ENCODE measurements at places on chromosomes 3 and 15.

- no peak for DNase-seq
Measured at GRCh38 chr3:4656059-4656458, 162.9 kb downstream of the ITPR1 start.

GRCh38 chr3:15436246-15436645 is 8.8 kb downstream of the EAF1 start:
- no peak for DNase-seq

GRCh38 chr15:51924156-51925068 is 47.2 kb downstream of the LEO1 start:
- DNase-seq, result no peak

DNA sequence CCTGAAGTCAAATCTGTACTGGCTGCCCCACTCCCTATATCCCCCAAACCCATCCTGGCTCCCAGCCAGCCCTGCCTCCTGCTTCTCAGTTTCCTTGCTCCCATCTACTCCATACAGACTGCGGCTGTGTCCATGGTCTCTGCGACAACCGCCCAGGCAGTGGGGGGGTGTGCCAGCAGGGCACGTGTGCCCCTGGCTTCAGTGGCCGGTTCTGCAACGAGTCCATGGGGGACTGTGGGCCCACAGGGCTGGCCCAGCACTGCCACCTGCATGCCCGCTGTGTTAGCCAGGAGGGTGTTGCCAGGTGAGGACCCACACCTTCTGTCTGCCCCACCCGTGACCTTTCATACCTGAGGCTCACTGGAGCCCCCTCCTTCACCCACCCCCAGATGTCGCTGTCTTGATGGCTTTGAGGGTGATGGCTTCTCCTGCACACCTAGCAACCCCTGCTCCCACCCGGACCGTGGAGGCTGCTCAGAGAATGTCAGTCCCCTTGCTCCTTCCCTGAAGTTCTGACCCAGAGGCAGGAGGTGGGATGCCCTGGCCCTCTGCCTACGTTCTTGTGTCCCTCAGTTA is 14.7 kb downstream of the STAB1 start:
- no peak for DNase-seq

GRCh38 chr3:149833241-149833640 is 20.2 kb downstream of the RNF13 start:
- no peak for DNase-seq

GRCh38 chr15:99845009-99845408 is 111.8 kb upstream of the LYSMD4 start:
- no peak for DNase-seq

DNA sequence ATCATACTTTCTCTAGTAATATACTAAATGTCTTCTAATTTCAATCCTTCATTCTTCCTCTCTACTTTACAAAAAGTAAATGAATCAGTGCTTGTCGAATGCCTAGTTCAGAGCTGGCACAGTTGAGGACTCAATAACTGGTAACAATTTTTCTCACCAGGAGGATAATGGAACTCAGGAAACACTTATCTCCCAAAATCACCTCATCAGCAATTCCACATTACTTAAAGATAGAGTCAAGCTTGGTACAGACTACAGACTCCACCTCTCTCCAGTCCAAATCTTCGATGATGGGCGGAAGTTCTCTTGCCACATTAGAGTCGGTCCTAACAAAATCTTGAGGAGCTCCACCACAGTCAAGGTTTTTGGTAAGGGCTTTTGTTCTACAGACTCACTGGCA is 16.3 kb downstream of the ZBED2 start:
- DNase-seq, result no peak

GRCh38 chr3:15264486-15264885 is 58.4 kb downstream of the CAPN7 start:
- no peak for DNase-seq

- DNase-seq, result no peak
Measured at GRCh38 chr15:71375934-71376333, 260.7 kb downstream of the THSD4 start.

- DNase-seq, result no peak
Measured at GRCh38 chr15:33442449-33442848, 131.7 kb downstream of the RYR3 start.

GRCh38 chr3:16124636-16125035 is 49.8 kb upstream of the GALNT15 start:
- DNase-seq, result no peak

Data from effector CD4-positive, alpha-beta T cell (primary cell).